ENCODE measurements at places on chromosomes 6 and 20.

GRCh38 chr20:13770141-13770540, 14.6 kb downstream of the ESF1 start:
- no peak for DNase-seq

- DNase-seq, result no peak
Observed at GRCh38 chr20:51554538-51555165, 12.1 kb upstream of the NFATC2 start.

DNA sequence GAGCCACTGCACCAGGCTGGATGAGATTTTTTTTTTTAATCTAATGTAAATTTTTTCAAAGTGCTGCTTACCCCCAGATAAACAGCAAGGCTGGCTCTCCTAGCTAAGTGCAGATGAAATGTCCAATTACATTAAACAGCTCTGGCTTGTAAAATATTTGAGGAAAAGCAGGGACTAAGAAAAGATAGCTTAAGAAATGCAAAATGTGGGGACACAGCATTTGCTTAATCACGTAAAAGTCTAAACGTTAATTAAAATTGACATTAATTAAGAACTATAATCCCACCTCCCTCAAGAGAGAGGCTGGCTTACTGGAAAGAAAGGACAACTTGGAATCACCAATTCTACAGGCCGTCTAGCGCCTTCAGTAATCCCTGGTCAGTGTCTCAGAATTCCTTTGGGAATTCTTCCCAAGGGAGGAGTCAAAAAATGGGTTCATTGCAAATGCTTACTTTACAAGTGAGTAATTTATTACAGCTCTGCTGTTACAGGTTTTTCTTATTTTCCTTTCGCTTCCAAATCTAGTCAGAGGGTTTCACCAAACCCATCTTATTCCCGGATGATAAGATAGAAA, 13.6 kb upstream of the MARCKS start:
- DNase-seq, result no peak

DNA sequence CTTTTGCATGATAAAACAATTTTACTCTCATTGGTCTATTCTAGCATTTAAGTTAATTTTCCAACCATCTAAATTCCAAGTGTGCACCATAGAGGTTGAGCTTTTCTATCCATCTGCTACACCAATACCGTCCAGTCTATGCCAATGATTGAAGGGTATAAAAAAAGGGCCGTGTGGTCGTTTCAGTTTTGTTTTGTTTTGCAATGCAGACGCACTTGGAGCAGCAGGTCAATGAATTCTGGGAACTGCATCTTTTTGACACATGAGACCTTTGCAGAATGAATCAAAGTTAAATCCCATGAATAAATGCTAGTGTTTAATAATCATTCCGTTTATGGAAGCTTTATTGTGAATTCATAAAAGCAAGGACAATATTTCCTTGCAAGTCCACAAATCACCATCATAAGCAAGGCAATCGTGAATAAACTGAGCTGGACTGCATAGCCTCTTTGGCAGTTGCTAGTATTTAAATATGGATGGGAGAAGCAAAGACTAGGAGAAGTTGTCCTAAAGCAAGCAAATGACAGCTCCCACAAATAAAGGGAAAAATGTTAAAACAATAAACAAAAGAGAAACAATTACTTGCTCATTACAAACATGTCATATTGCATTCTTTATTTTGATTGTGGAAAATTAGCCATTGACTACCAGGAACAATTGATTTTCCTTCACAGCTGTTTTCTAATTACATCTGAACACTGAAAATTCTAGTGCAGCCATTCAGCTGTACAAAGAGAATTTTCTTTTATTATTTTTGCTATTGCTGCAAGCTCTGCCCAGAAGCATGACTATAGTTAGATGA, 649.7 kb upstream of the GJE1 start:
- no peak for DNase-seq

- no peak for DNase-seq
Observed at GRCh38 chr20:10603378-10603777, 70.4 kb downstream of the JAG1 start.

GRCh38 chr20:52193133-52193532, 1.6 kb upstream of the ZFP64 start:
- no peak for DNase-seq

GRCh38 chr6:159595173-159595572, 97.9 kb downstream of the SOD2 start:
- no peak for DNase-seq

DNA sequence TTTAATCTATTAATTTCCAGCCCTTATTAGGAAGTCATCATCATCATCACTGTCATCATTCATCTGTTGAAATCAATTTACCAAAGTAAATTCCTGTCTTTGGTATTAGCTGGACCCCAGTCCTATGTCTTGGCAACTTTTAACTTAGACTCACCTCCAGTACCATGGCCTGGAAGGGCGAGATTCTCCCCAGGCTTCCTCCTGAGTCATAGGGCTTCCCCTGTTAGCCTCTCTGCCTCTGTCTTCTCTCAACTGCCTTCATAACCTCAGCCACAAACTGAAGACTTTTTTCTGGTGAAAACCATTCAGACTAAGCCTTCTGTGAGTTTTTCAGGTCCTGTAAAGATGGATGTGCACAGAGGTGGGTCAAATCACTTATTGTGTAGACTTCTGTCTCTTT, 95.0 kb downstream of the NKAIN2 start:
- DNase-seq, result no peak

- DNase-seq, result no peak
Observed at GRCh38 chr6:80921861-80922460, 815.5 kb downstream of the BCKDHB start.

GRCh38 chr6:115717472-115717871, 343.2 kb downstream of the FRK start:
- DNase-seq, result no peak

DNA sequence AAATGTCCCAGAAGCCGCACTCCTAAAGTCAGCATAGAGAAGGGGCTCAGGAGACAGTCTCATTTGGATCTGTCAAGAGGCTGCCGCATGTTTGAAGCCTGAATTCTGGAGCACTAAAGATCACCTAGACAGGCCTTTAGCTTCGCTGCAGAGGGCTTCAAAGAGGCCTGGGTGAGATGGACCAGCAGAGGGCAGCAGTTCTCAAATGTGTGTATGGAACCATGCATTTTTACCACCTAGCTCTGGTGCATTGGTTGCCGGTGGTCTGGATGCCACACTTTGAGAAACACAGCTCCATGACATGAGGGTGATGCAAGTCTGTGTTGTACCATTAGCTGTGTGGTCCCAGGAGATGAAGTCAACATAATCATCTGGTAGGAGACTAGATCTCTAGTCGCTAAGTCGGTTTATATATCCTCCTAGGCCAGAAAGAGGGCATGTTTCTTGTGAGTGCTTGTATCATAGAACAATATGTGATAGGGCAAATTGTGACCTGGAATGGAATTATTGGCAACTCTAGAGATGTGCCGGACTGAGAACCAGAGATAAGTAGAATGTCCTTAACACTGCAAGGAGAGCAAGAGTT, 64.8 kb downstream of the KIAA0319 start:
- DNase-seq, result peak; percentile 40

GRCh38 chr6:90212274-90212673, 84.4 kb downstream of the BACH2 start:
- DNase-seq, result no peak

- DNase-seq, result no peak
Observed at GRCh38 chr20:53819973-53820451, 226.4 kb upstream of the ZNF217 start.
